Activated naive CD4-positive, alpha-beta T cell treated with anti-CD3 and anti-CD28 coated beads, Interleukin-2, amount 50 U/mL, for 16 hours (primary cell): ENCODE measurements at places on chromosomes 1 and 21.

DNA sequence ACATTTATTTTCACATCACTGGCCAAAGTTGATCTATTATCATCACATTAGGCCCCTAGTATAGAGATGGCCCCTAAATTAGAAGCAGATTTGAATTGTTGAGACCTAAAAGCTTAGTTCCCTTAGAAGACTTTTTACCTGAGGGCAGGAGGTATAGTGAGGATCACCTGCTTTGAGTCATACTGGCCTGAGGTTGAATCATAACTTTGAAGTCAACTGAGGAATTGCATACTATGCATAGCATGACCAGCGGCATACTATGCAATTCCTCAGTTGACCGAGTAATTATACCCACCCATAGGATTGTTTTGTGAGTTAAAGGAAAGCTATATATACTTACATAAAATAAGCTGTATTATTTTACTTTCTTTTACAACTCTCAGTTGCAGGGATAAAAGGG is 50.3 kb upstream of the DPH5 start:
- DNase-seq, result no peak

DNA sequence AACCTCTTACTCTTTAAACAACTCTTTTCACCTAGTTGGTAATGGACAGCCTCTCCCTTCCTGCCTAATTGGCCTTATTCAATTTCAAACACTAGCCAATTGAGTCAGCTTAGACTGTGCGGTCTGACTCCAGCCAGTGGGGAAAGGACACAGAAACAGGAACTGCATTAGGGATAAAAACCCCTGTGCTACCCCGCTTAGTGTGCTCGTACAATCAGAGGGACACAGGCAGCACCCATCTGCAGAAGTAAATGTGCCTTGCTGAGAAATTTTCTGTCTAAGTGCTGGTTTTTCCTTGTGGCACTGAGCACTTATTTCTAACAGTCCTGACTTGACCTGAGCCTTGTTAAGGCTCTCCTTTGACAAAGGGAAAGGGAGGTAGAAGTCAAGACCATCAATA is 6.0 kb upstream of the CD2 start:
- DNase-seq, result no peak

DNA sequence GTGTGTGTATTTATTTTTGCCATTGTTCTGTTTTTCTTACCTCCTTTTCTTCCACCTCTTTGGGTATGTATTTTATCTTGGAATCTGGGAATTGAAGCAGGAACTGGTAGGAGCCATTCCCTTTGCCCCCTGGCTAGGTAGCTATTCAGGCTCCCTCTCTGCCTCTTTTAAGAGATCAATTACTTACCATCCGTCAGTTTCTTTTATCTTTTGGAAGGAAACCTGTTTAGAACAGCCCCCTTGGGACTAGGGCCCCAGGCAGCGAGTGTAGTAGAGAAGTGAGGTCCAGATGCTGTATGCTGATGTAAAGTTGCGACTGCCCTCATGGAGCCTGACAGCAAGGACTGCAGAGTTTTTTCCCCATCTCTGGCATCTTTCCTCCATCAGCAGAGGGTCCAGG is 41.6 kb downstream of the KIRREL1 start:
- no peak for DNase-seq

DNA sequence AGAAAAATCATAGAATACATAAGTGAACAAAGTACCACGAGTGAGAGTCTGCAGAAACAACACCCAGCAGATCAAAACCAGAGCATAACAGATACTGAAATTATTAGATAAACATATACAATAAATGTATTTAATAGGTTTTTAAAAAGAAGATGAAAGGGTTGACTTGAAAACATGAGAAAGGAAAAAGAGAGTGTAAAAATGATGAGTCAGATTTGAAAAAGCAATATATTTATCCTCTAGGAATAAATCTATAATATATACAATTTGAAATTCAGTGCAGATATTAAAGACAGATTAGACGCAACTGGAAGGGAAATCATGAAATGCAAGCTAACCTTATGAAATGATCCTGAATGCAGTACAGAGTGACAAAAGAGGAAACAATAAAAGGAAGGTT is 170.2 kb upstream of the RUNX1 start:
- DNase-seq, result no peak

DNA sequence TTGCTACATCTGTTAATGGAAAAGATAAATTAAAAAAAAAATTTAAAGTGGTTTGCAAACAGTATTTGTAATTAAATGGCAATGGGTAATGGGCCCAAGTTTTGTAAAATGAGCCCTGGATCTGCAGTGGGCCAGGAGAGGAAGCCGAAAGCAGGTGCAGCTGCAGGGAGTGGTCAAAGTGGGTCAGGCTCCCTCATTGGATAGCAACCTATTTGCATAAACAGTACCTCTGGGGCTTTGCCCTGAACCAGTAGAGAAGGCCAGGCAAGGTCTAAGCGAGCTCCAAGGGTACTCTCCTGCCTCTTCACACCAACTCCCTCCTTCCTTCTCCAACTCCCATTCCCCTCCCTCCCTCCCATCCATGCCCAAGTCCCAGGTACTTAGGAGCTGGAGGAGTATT is 138.9 kb downstream of the HMGB4 start:
- DNase-seq, result no peak

DNA sequence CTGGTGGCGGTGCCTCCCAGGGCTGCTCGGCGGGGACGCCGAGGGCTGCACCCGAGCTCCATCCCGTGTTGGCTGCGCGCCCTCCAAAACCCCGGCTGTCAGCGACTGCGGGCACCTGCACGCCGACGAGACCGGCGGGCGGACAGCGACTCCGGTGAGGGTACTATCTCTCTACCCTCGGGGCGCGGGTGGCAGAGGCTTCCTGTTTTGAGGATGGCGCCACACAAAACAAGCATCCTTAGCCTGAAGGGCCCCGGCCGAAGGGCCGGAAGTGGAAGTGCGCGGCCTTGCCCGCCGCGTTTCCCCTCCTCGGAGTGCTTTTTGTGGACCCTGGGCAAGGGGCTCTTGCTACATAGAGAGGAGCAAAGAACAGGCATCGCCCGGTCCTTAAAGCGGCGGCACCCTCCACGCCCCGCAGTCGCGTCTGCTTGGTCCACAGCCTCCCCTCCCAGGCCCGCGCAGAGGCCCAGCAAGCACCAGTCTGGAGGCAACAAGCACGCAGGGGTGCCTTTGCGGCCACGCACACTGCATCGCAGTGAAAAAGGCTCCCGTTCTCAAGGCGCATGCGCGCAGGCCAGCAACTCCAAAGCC is 561 bp upstream of the COQ8A start:
- no peak for DNase-seq
